ENCODE measurements at places on chromosomes 11 and 22. TPM values are rescaled to one million over a fixed set of nuclear protein-coding genes. Genes with fewer than 3 reads are reported as not detected.

The IRAG1 gene
- 112 TPM for total RNA-seq

The UBQLN3 gene
- 0.26 TPM for total RNA-seq

The RAB6A gene
- total RNA-seq: 168 TPM

The CTSW gene
- total RNA-seq: 2.7 TPM

The MPEG1 gene
- 13.5 TPM for total RNA-seq

Data from mucosa of gallbladder (tissue), 1 donor.